ENCODE measurements at places on chromosomes 3 and 15.

GRCh38 chr15:22955544-22956119, 24.5 kb downstream of the CYFIP1 start:
- DNase-seq, result no peak

DNA sequence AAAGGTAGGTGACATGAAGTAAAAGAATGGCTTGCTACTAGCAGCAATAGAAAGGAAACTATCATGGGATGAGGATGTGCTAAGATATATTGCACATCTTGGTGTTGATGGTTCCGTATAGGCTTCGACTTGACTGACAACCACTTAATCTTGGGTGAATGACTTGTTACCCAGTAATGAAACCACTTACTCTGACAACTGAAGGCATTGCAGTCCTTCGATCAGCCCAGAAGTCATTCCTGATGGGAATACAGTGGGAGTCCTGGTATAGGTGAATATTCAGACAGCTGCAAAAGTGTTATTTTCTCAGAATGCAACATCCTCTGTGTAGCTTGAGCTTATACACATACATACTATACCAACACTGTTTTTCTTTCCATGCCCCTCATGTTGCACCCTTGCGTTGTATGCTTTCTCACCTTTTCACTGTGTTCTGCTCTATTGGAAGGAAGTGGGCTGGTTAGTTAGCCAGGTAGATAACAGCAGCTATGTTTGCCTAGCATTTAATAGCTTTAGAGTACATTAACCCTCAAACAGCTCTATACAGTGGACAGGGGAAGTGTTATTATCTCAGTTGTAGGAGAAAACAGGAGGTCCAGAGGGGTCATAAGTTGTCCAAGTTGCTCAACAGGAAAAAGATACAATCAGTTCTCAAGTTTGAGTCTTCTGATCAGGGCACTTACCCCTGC, 376.5 kb downstream of the MFSD1 start:
- no peak for DNase-seq

DNA sequence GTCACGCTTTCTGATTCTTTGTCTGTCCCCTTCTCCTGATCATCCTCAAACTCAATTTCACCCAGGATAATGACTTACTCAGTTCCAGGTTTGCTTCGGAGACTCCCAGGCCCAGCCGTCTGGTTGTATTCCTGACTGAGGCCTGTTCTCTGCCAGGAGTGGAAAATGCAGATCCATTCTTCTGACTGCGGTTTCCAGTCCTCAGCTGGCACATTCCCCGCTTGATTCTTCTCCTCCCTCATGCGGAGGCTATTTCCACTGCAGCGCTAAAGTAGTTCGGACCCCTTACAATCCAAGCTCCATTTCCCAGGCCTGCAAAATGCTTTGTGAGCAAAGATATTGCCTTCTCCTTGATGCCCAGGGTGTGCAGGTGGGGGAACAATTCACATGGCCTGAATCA, 47.2 kb upstream of the GALNT15 start:
- no peak for DNase-seq

DNA sequence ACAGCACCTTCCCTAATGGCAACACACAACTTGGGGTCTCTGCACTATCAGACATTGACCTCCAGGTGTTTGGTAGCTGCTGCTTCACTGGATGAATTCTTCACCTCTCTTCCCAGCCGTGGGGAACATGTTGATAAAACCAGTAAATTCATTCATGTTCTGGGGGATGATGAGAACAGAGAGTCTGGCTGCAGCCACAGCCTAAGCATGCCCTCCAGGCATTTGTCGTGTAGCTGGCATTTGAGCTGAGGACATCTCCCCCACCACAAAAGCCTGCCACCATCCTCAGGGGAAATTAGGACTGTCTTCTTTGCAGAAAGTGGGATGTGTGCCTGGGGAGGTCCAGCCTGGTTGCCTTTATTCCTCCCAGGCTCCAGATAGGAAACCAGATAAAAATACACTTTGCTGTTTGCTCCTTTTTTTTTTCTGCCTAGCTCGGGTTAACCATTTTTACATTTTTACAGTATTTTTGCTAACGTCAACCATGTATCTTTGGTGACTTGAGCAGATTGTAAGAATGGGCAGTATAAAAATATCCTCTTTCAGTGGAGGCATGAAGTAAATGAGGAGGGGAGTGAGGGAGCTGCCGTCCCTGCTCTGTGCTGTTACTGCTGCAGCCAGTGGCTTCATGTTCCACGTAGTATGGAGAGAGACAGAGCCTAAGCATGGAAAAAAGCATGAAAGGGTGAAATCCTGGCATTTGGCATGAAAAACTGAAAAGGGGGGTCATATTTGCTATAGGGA, 444.0 kb downstream of the EPHB1 start:
- no peak for DNase-seq

GRCh38 chr3:64166584-64167162, 58.6 kb downstream of the PRICKLE2 start:
- no peak for DNase-seq

GRCh38 chr3:183254487-183255347, 1.7 kb downstream of the B3GNT5 start:
- DNase-seq, result no peak

- no peak for DNase-seq
Observed at GRCh38 chr15:55676507-55676906, 66.4 kb downstream of the PRTG start.

GRCh38 chr15:45434078-45434567, 55.8 kb upstream of the GATM start:
- DNase-seq, result no peak

DNA sequence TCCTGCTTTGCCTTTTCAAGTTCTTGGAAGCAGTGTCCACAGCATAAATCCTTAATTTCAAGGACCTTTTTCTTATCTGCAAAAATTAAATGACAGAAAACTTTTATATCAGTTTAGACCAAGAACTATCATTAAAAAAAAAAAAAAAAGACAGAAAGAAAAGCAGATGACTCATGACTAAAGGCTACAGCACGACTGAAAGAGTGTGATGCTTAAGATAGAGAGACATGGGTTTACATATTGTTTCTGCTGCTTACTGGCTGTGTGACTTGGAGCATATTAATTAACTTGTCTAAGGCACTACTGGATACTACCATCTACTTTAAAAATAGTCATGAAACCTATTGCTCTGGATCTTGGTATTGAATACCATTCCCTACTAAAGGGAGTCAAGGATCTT, 62.3 kb downstream of the CEP152 start:
- DNase-seq, result no peak

DNA sequence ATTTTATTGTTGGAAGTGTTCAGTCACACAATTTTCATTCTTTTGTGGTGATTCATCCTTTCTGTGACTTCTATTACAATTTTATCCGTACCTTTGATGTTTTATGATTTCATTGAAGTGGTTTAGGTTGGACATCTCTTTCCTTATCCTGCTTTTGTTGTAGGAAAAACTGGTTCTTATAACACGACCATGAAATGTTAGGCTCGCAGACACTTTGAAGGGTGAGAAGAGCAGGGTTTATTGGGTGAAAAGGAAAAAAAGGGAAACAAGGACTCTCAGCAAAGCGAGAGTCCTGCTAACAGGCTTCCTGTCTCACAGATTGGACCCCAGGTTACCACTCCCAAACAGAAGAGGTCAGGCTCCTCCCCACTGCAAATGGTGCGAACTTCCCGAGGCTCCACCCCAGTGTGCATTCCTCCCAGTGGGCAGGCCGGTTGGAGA, 257.4 kb downstream of the STXBP5L start:
- DNase-seq, result no peak

GRCh38 chr3:107522510-107523288, at the start of gene BBX:
BBX (plus strand) TSS chr3:107522962; CDS start chr3:107710461, 187,499 bp downstream.
- peak; percentile 89 for DNase-seq

DNA sequence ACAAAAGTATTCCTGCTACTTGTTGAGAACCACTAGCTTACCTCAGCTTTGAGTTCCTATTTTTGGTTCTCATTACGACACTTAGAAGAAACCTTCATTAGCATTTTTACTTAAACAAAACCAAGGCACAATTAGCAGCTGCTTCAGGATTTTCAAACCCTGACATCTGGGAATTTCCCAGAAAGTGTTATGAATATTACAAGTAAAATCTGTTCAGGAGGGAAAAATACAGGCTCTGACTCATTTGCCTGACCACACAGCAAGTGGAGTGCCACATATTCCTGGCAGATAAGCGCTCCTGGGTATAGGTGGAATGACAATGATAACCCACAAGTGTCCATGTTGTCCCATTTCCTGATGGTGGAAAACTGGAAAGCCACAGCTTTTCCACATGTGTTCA, 10.3 kb upstream of the RFTN1 start:
- no peak for DNase-seq

DNA sequence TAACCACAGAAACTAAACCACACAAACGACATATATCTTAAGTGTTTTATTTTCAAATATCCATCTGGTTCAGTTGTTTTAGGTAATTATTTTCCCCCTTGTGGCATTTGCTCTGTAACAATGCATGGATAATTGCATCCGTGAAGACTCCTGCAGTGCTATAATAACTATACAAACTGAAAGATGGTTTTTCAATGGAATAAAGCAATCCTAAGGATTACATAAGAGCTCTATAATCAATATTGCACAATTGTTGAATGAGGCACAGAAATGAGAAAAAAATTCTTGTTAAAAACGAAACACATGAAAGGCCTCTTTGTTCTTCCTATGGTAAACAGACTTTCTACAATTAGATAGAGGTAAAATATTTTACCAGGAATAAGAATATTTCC, 446.0 kb upstream of the EPHA3 start:
- DNase-seq, result no peak

- peak; percentile 64 for DNase-seq
Observed at GRCh38 chr3:157129803-157130466, 30.0 kb downstream of the CCNL1 start.

DNA sequence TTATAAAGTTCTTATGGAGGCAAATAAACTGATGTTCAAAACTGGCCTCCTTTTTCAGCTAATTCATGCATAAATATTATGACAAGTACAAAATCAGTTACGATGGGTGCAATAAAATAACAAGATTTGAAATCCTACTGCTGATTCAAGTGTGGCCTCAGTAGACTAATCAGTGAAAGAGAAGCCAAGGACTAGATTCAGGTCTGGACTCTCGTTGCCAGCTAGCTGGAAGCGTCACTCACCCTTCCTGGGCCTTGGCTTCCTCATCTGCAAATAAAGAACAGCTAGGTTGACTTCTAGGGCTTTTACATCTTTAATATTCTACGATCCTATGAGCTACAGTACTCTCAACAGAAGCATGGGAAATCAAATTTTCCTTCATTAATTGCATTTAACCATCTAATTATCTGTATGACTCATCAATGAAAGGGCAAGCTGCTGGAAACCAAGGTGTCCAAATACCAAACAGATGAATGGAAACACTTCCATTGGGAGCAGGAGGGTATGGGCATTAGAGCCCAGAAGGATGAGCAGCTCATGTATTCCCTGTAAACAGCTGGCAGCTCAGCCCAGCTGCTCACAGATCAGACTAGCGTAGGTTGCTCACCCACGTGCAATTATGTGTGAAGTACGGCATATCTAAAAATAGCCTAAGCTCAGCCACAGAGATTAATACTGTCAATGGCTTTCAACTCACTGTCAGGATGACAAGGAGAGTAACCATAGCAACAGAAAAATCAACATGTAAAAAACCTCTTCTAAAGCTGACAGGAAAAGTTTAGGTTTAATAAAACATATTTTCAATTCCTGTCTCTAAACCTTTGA, 294.8 kb downstream of the PLCL2 start:
- DNase-seq, result no peak

DNA sequence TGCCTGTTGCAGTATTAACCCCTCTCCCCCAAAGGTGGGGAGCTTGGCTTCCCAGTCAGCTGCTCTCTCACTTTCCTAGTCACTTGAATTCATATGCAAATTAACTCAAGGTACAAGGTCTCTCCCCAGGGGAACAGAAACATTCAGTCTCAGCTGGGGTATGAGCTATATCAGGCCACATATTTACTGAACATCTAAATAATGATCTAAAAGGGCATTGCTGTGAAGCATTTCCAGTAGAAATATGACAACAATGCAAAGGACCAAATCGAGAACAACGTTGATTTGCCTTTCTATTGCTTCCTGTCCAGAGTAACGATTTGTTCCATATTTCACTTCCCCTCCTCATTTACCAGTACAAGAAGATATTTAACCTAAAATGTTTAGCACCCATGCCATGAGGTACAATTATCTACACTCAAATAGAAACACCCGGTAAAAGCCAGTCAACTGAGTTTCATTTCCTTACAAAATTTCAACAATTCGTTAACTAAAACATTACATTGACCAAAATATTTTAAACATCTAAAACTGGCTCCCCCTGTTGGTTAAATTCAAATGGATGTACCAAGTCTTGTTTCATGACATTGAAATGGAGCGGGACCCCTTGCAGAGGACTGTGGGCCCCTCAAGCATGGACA, 36.5 kb upstream of the KLHL6 start:
- peak; percentile 9 for DNase-seq

- DNase-seq, result no peak
Observed at GRCh38 chr3:55089211-55089610, 161.4 kb upstream of the LRTM1 start.

DNA sequence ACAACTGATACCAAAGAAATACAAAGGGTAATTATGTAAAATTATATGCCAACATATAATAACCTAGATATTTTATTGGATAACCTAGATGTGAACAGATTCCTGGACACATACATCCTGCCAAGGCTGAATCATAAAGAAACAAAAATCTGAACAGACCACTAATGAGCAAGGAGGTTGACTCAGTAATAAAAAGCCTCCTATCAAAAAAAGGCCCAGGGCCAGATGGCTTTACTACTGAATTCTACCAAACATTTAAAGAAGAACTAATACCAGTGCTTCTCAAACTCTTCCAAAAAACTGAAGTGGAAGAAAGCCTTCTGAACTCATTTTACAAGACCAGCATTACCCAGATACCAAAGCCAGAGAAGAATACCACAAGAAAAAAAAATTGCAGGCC, 32.4 kb downstream of the THBS1 start:
- no peak for DNase-seq

DNA sequence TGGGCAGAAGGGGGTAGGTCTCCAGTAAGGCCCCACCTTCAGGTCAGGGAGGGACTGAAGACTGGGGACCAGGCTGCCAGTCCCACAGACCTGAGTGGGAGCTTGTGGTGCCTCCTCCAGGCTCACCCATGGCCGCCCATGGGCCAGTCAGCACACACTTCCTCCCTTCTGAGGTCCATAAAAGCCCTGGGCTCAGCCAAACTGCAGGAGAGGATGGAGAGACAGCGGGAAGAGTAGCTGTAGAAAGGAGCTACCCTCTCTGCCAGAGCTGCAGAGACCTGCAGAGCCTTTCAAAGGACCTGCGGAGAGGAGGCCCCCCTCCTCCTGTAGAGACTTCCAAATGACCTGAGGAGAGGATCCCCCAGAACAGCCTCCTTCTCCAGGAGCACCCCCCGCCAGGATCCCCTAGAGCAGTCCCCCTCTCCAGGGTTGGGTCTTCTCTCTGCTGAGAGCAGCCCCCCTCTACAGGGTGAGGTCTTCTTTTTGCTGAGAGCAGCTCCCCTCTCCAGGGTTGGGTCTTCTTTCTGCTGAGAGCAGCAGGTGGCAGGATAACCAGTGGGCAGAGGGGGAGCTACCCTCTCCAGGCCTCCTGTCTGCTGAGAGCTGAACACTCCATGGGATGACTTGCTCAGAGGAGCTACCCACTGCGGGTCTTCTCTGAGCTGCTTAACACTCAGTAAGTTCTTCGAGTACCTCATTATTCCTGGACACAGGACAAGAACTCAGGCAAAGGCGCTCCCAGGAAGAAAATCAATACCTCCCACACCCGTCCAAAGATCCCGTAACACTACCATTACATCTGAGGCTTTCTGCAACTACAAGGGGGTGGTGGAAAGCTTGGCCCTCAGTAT, 5.0 kb upstream of the SKIC8 start:
- DNase-seq, result no peak

GRCh38 chr3:135134684-135135075, 339.6 kb downstream of the EPHB1 start:
- DNase-seq, result no peak

- no peak for DNase-seq
Observed at GRCh38 chr15:40853241-40853890, 9.5 kb downstream of the SPINT1 start.

Measured in CD4-positive, alpha-beta T cell treated with Interleukin-17A for 4 hours (primary cell).